ENCODE measurements at places on chromosomes 7 and 10.

- no peak for DNase-seq
Observed at GRCh38 chr7:98294798-98295382, 13.4 kb downstream of the BRI3 start.

DNA sequence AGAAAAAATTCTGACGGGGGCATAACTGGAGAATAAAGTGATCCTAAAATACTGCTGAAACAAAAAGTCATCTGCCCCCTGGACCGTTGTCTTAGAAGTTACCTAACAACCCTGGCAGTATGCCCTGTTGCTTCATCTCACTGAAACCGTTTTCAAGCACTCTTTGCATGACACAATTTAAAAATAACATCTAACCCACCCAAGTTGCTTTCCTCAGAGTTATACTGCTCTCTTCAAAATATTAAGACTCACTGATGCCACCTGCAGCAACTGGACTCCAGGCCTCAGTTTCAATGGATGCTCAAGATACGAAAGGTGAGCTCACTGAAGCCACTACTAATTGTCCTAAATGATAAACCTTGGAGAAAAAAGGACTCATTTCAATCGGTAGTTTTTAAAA, 57.4 kb downstream of the CDK6 start:
- DNase-seq: no peak

DNA sequence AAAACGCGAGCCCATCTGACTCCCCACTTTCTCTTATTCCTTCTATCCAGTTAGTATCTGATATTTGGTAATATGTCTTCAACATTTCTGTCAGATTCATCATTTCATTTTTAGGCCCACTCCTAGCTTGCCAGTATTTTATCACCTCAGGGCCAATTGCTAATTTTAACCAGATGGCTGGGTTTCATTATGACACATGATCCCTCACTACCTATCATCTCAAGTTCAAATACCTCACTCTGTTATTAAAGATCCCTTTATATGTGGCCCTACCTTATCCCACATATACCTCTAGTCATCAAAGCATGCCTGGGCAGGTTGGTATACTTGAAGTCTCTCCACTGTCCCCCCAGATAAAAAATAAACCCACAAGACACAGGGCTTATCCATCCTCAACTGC, 104.9 kb downstream of the RNLS start:
- DNase-seq: no peak

DNA sequence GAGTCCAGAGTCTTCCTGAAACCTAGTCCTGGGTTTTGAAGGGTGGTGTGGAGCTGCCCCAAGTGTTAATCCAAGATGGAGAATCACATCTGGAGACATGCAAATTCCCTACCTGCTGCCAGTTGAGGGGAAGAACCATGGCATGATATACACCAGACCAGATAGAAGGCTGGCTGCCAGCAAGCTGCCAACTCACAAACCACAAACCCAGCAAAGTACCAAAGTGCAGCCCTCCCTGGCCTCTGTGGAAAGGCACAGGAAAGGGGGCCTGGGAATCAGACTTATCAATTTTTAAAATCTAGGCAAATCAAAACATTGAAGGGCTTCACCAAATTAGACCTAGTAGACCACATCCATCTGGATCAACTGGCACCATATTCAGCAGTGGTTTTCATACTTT, 157.0 kb downstream of the TMEM26 start:
- DNase-seq: no peak

GRCh38 chr10:103053659-103054581, 135.8 kb downstream of the CNNM2 start:
- DNase-seq: peak; percentile 26

All from effector CD8-positive, alpha-beta T cell (primary cell).